PC-9 (cell line): ENCODE measurements at places on chromosomes 4 and X.

DNA sequence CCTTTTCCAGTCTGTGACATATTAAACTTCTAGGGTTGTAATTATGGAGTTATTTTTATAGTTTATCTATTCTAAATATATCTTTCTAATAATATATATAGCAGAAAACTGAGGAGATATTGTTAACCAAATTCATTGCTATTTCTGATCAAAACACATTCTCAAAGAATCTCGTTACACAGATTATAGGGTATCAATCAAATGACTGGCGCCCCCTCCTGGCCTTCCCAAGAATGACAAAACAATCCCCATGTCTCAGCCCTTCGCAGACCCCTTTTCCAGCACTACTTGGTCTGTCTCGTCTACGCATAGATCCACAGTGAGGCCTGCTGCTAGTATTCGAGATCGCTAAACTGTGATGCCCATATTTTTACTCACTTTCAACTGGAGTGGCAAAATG lies 209.3 kb downstream of the GPC3 start:
- DNase-seq = peak; percentile 10

DNA sequence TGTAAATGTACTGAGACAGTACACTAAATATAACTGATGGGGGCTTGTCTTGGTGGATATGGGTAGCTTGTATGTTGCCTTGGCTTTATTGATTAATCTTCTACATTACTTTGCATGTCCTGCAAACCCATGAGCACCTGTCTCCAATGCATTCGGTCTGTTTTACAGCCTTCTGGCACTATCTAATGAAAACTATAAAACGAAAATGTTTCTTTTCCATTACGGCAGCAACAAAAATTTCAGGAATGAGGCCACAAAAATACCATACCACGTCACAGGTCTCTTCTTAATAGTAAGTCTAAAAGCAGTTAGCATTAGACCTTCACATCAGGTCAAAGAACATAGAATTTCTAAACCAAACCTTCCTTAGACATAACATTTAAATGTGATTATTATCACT lies 49.8 kb downstream of the EDNRA start:
- no peak for DNase-seq

DNA sequence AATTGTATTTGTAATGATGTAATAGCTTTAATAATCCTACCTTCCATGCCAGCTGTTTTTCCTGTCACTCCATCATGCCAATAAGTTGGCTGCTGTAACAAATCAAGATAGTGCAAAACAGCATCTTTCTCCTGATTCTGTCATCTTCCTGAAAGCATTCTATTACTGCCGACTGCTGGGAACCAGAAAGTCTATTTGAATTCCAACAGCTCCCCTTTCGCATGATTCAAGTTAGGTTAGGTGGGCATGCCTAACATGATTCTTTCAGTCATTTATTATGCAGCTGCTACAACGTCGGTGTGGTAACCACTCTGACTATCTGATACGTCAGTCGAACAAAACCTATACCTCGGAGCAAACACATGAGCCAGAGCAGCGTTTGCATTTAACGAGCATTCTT lies 127.9 kb upstream of the DMD start:
- DNase-seq = no peak

GRCh38 chrX:74579597-74580198 lies 34.7 kb downstream of the RLIM start:
- DNase-seq = no peak

DNA sequence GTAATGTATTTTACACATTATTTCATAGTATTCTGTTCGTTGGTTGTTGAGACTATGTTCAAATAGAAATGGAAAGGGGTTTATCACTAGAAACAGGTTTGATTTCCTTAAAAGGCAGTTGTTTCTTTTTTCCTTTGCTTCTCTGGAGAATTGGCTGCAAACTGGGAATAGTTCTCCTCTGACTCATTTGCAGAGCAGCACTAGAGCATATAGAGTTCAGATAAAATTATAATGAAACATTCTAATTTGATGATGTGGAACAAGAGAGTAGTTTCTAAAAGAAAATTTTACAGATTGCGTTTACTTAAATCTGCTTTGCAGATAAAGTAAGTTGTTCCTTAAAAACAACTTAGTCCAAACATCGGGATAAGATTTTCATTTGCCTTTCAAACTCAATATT lies 29.7 kb downstream of the SYNPO2 start:
- DNase-seq = peak; percentile 70

- no peak for DNase-seq
Observed at GRCh38 chrX:72030431-72030830, 101.3 kb downstream of the RTL5 start.

GRCh38 chr4:85393201-85393600 lies 81.7 kb upstream of the ARHGAP24 start:
- DNase-seq = no peak

GRCh38 chr4:80173841-80174240 lies 23.5 kb upstream of the PRDM8 start:
- no peak for DNase-seq

- DNase-seq = no peak
Observed at GRCh38 chr4:20326977-20327376, 75.3 kb downstream of the SLIT2 start.
